ENCODE measurements at places on chromosomes 12 and 14.

GRCh38 chr12:681568-682256 lies 18.5 kb upstream of the NINJ2 start:
- DNase-seq = no peak

DNA sequence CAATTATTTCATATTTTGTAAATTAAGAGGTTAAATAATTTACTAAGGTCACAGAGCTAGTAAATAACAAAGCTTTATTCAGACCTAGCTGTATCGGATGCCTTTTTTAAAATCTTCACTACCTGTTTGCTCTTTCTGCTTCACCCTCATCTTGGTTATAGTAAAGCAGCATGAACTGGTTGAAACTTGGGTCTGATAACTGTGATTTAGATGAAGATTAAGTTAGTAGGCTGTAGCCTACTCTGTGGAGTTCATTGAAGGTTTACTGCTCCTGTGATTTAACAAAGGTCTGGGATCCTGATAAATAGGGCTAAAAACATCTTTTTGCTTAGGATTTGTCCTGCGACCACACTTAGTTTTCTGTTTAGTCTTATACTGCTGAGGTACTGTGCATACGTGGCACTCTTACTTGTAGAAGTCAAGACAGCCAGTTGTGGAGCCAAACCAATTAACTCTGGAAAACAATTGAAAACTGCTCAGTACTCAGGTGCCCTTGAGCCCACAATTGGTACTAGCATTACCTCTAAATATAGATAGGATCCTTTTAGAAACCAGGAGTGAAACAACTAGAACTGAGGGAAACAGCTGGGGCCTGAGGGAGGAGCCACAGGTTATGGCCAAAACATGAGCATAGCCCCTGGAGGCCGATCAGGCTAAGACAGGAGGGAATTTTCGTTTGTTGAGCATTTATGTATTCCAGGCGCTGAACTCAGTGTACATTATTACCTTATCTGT lies 2.3 kb downstream of the SPATS2 start:
- no peak for DNase-seq

DNA sequence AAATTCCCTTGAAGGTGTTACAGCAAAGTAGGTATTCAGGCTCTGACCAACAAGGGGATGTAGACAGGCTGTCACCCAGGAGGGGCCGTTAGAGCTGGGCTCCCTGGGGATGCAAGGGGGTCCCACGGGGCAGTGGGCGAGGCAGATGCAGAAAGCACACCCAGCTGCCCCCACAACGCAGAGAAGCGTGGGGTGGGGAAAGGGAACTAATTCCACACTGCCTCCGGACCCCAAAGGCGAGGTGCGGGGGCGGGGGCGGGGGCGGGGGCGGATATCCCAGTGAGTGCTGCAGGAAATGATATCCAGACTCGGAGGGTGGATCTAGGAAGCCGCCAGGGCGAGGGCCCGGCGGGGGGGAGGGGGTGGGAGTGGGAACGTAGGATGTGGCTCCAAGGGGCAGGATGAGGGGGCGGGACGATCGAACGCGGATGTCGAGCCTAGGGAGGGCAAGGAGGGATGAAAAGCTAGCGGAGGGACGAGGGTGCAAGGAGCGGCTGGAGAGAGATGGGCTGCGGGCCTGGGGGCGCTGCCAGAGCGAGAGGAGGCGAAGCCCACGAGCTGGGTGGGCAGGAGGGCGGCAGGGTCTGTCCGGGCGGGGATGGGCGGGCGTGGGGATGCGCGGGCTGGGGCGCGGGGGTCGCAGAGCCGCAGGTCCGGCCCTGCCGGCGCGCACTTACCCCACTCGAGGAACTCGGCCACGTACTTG lies 874 bp downstream of the CDC42BPB start:
- no peak for DNase-seq

- no peak for DNase-seq
Observed at GRCh38 chr14:59849411-59850130, 21.0 kb downstream of the RTN1 start.

DNA sequence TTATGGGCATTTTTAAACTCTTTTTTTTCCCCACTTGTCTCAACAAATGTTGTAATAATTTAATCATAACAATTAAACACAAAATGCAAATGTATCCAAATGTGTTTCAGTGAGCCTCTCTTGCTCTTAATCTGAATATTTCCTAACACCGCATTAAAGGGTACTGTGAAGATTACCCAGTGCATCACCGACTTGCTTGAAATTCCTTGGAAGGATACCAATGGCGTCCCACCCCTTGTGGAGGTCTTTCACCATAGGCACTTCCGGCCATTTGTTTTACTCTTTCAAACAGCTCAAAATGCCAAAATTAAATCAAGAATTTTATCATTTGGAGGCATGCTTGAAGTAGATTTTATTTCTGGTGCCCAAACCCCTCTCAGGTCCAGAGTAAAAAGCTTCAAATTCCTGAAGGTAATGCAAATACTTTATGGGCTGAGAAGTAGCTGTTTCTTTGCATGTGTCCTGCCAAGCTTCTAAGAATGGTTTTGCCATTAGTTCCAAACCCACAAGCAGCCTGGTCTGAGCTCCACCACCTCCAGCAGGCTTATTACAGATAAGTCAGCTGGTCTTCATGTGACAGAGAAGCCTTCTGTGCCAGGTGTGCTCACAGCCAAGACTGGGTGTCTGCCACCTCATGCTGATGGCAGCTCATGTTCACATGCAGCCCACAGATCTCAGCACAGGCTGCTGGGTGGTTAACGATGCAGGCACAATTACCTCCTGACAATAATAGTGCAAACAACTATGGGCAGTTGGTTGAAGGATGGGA lies 16.4 kb upstream of the NUDT4 start:
- DNase-seq = no peak

DNA sequence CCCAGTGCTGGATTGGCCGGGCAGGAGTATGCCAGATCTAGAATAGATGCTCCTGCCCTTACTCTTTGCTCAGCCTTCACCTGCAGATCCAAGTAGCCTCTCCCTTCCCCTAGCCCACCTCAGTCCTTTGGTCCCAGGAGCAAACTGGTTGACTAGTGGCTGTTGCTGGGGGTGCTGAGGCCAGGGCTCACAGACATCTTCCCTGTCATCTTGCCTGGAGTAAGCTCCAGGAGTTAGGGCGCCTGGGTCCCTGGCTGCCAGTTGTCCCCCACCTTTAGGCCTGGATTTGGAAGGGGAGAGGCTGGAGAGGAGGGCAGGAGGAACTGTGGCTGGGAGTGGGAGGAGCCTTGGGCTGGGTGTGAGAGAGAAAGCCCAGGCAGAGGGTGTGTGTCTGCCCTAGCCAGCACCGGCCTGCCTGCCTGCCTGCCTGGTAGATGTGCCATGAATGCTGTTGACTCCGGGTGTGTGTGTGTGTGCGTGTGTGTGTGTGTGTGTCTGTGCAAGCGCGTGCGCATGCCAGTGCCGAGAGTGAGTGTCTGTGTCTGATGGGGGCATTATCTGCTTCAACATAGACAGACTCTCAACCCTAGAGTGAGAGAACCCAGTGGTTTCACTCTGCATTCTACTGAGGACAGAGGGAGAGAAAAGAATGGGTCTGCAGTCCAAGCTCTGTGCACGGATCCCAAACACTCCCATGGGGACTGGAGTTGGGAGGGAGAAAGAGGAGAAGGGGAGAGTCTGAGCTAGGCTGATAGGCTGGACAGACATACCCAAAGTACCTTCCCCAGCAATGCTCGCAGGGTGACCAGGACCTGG lies 845 bp upstream of the RARG start:
- peak; percentile 30 for DNase-seq

- no peak for DNase-seq
Observed at GRCh38 chr14:85958069-85958468, 428.1 kb downstream of the FLRT2 start.

DNA sequence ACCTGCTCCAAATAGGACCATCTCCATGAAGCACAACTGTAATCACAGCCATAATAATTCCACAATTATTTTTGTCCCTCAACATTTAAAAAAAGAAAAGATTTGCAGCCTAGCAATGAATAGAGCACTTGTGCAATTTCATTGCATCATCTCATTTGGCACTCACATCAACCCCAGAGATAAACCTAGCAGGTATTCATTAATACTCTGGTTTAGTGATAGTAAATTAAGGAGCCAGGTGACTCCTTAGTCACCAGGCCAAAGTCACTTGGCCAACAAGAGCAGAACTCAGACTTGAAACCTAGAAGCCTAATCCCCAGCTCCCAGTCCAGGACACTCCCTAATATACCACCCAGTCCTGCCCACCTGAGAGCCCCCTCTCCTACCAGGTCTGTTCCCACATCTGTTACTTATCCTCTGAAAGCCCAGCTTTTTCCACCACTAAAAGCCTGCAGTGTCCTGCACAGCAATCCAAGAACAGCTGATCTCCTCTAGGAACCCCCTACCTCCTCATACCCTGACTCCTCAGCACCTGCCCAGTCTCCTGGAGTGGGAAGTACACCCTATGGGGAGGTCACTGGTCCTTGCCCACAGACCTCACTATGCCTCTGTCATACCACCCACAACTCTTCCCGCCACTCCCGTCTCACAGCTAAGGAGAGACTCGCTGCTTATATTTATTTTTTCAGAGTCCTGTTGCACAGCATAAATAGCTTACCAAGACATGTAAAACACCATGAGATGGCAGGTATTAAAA lies 22.1 kb downstream of the OR10P1 start:
- DNase-seq = no peak

GRCh38 chr12:124877423-124877822 lies 13.8 kb upstream of the SCARB1 start:
- DNase-seq = no peak

DNA sequence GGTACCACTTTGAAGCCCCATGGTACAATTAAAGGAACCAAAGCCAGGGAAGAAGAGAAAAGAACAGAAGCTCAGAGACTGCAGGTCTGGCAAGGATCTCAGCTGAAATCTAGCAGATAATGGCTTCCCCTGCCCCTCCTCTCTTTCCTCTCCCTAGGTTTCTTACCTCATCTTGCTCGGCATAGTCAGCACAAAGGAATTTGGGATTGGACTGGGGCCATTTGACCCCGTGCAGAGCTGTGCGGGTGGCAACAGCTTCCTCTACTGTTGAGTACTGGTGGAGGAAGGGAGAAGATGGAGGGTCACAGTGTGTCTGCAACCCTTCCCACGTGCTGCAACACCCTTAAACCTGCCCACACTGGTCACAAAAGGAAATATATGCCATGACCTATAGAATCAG lies 4.7 kb upstream of the CDH24 start:
- DNase-seq = no peak

Data from effector CD4-positive, alpha-beta T cell (primary cell).